H7 (cell line): ENCODE measurements at places on chromosomes 13 and 19. TPM values are rescaled to one million over a fixed set of nuclear protein-coding genes. Genes with fewer than 3 reads are reported as not detected.

KLK14 gene
- not detected in 2 replicates for total RNA-seq

ATP8A2 gene
- total RNA-seq = 0.38 and 0.59 TPM in 2 replicates

CLN5 gene
- 7.8 and 8.8 TPM in 2 replicates for total RNA-seq

EFNA2 gene
- 12.4 and 20.2 TPM in 2 replicates for total RNA-seq

OR7D2 gene
- total RNA-seq = not detected in 2 replicates

ALOX5AP gene
- not detected in 2 replicates for total RNA-seq

KLK10 gene
- total RNA-seq = 0.14 and 2.4 TPM in 2 replicates

HCN2 gene
- total RNA-seq = 1.8 and 3.1 TPM in 2 replicates

SBK3 gene
- 0.17 and 2.4 TPM in 2 replicates for total RNA-seq

CCL25 gene
- total RNA-seq = 1.9 TPM in 1 of 2 replicates, not detected in the other

NUDT19 gene
- 1.3 and 3.2 TPM in 2 replicates for total RNA-seq

MCF2L gene
- total RNA-seq = 21.2 and 21.3 TPM in 2 replicates

PGLYRP1 gene
- total RNA-seq = not detected in 2 replicates

SIGLEC11 gene
- not detected in 2 replicates for total RNA-seq

B3GNT8 gene
- 1.9 and 5.3 TPM in 2 replicates for total RNA-seq

CYP2A13 gene
- 0.26 and 0.90 TPM in 2 replicates for total RNA-seq

URAD gene
- not detected in 2 replicates for total RNA-seq

SHISA7 gene
- 0.04 and 0.07 TPM in 2 replicates for total RNA-seq
